Activated CD4-positive, alpha-beta T cell treated with anti-CD3 and anti-CD28 coated beads, Interleukin-2, amount 10 ng/mL, durations not matched to agents 7 days and 5 days (primary cell): ENCODE measurements at places on chromosomes 11 and 22.

GRCh38 chr11:67577951-67578350 lies 5.7 kb upstream of the GSTP1 start:
- no peak for DNase-seq

DNA sequence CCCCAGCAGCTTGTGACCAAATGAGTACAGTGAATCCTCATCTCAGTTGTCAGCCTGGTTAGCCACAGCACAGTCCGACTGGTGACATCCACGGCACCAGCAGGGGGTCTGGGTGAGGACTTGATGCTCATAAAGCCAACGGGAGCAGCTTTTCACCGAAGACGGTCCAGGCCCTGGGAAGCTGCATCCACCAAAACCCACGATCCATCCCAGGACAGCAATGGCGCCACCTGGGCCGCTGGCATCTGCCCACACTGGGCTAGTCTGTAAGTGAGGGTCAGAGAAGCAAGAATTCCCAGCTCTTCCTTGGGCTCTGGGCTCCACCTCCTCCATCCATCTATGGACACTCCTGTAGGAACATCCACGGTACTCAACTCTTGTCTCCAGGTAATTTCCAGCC lies 25.1 kb upstream of the FXYD6 start:
- no peak for DNase-seq

DNA sequence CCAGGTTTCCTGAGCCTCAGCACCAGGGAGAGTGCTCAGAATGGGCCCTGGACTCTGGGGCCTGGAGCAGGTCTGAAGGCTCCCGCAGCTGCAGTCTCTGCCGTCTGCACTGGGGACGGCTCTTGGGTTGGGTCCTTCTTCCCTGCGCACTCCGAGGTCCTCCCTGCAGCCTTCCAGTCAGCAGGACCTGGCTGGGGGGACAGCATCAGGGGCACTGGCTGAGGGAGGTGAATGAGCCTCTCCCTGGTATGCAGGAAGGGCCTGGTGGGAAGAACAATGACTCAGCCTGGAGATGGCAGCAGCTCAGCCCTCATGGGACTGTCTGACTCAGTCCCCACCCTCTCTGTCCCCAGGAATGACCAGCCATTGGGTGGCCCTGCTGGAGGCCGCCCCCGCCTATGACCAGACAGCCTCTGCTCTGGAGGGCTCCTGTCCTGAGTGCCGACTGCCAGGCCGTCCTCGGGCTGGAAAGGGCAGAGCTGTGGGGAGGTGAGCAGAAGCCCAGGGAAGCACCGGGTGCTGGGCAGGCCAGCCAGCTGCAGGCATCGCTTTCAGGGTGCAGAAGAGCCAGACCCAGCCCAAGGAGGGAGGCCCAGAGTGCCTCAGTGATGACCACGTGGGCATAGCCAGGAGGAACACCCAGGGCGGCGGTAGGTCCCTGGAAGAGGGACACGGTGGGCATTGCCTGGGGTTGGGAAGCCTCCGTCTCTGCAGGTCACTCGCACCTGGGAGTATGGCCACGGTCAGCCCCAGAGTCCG lies 455.0 kb downstream of the BRD1 start:
- DNase-seq = no peak

GRCh38 chr22:46419754-46420571 lies 84.4 kb downstream of the TRMU start:
- DNase-seq = no peak

DNA sequence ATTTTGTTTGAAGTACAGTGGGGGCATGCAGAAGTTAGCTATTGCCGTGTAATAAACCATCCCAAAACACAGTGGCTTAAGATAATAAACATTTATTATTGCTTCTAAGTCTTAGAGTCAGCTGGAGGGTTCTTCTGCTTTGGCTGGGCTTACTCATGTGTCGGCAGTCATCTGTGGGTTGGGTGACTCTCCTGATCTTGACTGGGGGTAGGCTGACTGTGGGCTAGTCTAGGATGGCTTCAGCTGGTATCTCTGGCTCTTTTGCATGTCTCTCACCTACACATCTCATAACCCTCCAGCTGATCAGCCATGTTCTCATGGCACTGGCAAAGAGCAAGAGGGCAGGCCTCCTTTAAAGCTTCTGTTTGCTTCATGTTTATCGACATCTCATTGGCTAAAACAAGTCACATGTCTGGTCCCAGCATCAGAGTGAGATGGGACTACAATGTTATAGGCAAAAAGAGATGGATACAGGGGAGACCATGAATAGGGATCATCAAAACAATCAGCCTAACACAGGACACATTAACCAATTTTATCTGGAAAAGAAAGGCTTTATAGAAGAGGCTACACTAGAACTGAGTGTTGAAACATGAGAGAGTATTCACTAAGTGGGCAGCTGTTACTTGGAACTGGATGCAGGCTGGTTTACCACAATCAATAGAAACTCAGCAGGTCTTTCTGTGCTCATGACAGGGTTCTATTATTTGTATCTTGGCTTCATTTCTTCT lies 5.1 kb downstream of the LRRC51 start:
- no peak for DNase-seq

DNA sequence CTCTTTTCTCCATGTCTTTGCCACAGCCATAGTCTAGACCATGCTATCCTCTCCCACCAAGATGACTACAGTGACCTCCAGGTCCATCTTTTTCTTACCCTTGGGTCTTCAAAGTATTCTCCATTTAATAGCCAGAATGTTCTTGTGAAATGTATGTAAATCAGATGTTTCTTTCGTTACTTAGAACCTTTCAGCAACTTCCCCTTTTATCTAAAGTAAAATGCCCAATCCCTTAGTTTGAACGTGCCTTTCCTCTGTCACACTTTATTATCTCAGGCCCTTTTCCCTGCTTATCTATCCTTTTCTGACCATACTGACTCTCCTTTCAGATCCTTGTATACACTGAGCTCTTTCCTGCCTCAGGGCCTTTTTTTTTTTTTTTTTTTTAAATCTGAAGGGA lies 17.9 kb downstream of the RBM4B start:
- no peak for DNase-seq

GRCh38 chr11:11993839-11994238 lies 14.6 kb downstream of the DKK3 start:
- DNase-seq = no peak

DNA sequence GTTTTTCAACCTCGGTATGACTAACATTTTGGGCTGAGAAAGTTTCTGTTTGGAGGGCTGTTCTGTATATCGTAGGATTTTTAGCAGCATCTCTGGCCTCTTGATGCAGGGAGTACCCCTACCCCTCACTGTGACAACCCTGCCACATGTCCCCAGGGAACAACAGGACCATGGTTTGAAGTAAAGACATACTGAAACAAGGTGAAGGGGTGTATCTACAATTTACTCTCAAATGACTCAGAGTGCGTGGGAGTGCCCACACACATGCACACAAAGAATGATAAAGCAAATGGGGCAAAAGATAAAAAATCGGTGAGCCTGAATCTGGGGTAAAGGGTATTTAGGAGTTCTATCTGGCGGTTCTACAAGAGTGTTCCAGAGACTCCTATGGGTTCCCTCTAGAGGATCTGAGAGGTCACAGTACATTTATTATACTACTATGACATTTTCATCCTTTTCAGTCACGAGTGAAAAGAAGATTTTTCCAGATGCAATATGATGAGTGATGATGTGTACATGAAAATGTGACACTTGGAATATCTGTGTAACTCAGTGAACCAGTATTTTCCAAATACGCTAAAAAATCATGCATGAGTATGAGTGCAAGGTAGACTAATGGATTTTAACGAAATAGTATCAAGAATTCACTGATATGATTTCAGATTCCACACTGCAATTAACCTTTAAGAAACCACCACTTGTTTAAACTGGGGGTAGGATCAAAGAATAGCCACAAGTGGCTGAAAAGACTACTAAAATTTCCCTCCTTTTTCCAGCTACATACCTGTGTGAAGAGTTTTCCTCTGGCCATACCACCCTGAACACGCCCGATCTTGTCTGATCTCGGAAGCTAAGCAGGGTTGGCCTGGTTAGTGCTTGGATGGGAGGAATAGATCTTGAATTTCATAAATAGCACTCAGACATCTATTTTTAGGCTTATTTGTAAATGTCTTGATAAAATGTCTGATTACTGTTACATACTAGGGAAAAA lies 56.3 kb upstream of the YPEL1 start:
- no peak for DNase-seq

GRCh38 chr11:44622190-44622650 lies 56.8 kb downstream of the CD82 start:
- DNase-seq = peak; percentile 3

DNA sequence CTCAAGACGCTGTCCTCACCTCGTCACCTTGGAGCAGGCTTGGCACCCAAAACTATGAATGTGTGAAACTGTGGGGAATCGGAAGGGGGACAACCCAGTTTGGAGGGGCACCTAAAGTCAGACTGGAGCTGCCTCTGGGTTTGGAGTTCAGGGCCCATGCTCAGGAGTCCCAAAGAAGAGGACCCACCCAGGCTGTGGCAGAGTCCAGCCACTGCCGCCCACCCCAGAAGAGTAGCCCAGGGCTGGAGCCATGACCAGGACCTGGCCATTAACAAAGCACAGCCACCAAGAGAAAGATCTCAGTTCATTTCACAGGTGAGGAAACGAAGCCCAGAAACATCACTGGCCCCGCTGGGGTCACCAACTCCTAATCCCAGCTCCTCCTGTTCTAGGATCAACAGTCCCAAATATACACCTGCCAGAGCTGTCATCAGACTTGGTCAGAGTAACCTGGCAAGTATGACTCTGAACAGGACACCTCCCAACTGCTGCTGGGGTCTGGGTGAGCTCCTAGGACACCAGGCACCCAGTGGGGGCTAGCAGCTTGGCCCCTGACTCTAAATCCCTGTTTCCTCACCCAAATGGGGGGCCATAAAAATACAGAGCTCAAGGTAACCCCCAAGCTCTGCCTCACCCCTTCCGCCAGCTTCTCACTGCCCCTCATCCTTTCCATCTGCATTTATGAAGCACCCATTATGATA lies 2.7 kb downstream of the RAB3IL1 start:
- DNase-seq = no peak

DNA sequence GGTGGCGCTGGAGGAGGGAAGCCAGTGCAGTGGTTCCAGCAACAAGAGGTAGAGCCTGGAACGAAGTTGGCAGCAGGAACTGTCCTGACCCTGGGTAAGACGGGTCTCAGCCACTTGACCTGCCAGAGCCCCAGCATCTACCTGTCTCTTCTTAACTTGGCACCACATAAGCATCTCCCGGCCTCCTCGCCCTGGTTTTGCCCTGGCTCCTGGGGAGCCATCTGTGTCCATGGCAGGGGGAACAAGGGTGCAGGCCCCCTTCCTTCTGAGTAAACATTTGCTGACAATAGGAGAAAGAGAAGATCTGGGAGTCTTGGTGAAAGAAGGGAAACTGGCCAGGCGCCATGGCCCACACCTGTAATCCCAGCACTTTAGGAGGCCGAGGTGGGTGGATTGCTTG lies 12.8 kb downstream of the P2RY2 start:
- no peak for DNase-seq
